T-helper 17 cell (primary cell): ENCODE measurements at places on chromosomes 2 and 18. TPM values are rescaled to one million over a fixed set of nuclear protein-coding genes. Genes with fewer than 3 reads are reported as not detected.

NOL4 gene
- not detected for total RNA-seq

DARS1 gene
- total RNA-seq, result 72.1 TPM

ANKRD62 gene
- not detected for total RNA-seq

SCN1A gene
- not detected for total RNA-seq

NT5C1B gene
- not detected for total RNA-seq

SPDYA gene
- total RNA-seq, result 11.2 TPM

ALPP gene
- total RNA-seq, result 0.29 TPM

TXNL1 gene
- 39.3 TPM for total RNA-seq

UGT1A3 gene
- not detected for total RNA-seq

C2orf15 gene
- 2.7 TPM for total RNA-seq

SCN9A gene
- not detected for total RNA-seq

SLC9A2 gene
- not detected for total RNA-seq

CFAP221 gene
- total RNA-seq, result not detected

- no peaks in the 10 kb centered on the region for H3K27me3 ChIP-seq
- no peak for DNase-seq
- H3K4me3 ChIP-seq, result no peak overlapping the region
- peaks cover 9% of the 10 kb centered on the region for H3K36me3 ChIP-seq
Observed at GRCh38 chr2:9518780-9519179, 36.9 kb downstream of the ADAM17 start.

DNA sequence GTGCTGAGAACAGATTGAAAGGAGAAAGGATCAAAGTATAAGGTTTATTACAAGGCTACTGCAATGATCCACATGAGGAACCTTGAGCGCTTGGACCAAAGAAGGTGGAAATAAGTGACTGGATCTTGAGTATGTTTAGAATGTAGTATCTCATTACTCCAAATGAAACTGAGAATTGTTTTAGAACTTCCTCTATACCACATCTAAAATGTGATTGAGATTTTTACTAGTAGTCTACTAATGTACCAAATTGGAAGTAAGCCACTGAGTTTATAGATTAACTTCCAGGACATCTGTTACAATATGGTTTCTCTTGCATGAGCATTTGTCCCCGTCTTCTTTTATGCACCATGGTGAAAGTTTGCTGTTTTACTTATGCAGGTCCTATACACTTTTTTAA is 300.5 kb downstream of the SUCLG1 start:
- H3K27me3 ChIP-seq, result peaks cover 5% of the 10 kb centered on the region
- H3K27ac ChIP-seq, result no peak overlapping the region
- no peaks in the 10 kb centered on the region for H3K4me1 ChIP-seq
- DNase-seq, result no peak
- H3K36me3 ChIP-seq, result no peaks in the 10 kb centered on the region

GRCh38 chr2:129061069-129061768 is 742.6 kb upstream of the HS6ST1 start:
- H3K36me3 ChIP-seq, result no peaks in the 10 kb centered on the region
- H3K4me1 ChIP-seq, result no peaks in the 10 kb centered on the region
- no peak overlapping the region for H3K27ac ChIP-seq
- H3K27me3 ChIP-seq, result no peaks in the 10 kb centered on the region
- DNase-seq, result no peak

DNA sequence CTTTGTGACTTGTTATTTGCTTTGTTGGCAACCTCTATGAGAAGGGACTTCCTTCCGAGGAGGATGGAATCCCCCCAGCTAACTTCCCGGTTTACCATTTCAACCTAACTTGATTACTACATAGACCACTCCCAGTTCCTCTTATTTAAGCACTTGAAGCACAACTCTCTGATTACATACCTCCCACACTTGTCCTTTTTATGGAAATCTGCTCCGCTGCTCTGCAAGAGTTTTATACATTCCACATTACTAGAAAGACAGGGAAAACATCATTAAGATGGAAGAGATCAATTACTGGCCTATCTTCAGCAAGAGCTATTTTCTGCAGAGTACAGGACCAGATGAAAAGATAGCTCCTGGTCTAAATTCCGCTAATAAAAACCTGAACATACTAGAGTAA is 160.0 kb upstream of the PGAP1 start:
- H3K27ac ChIP-seq, result peak overlapping the region; percentile 27
- DNase-seq, result no peak
- no peak overlapping the region for H3K4me3 ChIP-seq
- peaks cover 16% of the 10 kb centered on the region for H3K4me1 ChIP-seq
- H3K27me3 ChIP-seq, result no peaks in the 10 kb centered on the region

DNA sequence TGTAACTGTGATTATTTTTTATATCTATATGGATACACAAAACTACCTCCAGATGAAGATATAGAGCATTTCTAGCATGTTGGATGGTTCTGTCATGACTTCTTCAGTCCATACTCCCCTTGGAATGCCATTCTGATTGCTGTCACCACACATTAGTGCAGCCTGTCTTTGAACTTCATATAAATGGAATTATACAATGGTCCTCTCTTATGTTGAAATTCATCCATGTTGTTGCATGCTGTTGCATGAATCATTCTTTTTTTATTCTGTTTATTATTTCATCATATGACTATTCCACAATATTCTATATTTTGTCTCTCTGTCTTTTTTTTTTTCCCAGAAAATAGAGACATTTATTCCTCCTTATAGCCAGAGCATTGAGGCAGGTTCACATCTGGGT is 74.1 kb downstream of the OSBPL6 start:
- peaks cover 20% of the 10 kb centered on the region for H3K27me3 ChIP-seq
- no peak for DNase-seq
- no peaks in the 10 kb centered on the region for H3K4me1 ChIP-seq
- H3K36me3 ChIP-seq, result peaks cover 2% of the 10 kb centered on the region
- no peak overlapping the region for H3K27ac ChIP-seq
- H3K4me3 ChIP-seq, result no peak overlapping the region

- H3K27ac ChIP-seq, result peak overlapping the region; percentile 98
- H3K36me3 ChIP-seq, result peaks cover 4% of the 10 kb centered on the region
- no peaks in the 10 kb centered on the region for H3K27me3 ChIP-seq
- H3K4me1 ChIP-seq, result peaks cover 45% of the 10 kb centered on the region
- DNase-seq, result no peak
Observed at GRCh38 chr2:119366161-119366648, 429 bp downstream of the C2orf76 start.

DNA sequence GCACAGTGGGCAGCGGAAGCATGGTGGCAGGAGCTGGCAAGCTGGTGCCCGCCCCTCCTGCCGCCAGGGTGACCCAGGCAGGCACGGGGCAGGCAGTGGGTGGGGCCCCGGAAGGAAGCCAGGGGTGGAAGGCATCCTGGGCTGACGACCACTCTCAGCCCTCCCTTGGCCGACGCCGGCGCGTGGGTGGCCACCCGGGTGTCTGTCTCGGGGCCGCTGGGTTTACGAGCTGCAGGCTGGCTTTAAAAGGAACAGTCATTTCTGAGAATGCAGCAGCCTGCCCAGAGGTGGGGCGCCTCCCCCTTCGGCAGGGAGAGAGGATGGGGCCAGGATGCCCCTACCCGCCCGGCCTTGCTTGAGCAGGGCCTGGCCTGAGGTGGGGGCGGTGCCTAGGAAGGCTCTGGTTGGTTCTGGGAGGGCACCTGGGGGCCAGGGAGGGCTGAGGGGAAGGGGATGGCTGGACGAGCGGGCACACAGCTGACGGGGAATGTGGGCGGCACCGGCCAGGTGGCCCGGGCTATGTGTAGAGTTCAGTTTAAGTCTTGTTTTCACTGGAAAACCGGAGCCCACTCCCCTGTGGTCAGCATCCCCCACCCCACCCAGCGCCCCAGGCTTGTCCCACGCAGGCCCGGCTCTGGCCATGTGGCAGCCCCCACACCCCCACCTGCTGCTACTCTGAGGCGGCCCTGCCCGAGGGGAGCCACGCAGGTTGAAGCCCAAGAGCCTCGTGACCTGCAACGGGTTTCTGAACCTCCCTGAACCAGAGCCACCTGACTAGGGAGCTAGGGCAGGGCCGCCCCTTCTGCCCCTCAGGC is 6.3 kb downstream of the BOK start:
- no peaks in the 10 kb centered on the region for H3K36me3 ChIP-seq
- H3K4me1 ChIP-seq, result no peaks in the 10 kb centered on the region
- peaks cover 15% of the 10 kb centered on the region for H3K27me3 ChIP-seq
- no peak overlapping the region for H3K4me3 ChIP-seq
- no peak for DNase-seq

GRCh38 chr2:46813680-46814079 is 101.9 kb downstream of the MCFD2 start:
- H3K4me1 ChIP-seq, result no peaks in the 10 kb centered on the region
- no peak for DNase-seq
- H3K27ac ChIP-seq, result no peak overlapping the region
- no peak overlapping the region for H3K4me3 ChIP-seq
- H3K36me3 ChIP-seq, result peaks cover 3% of the 10 kb centered on the region

GRCh38 chr2:187422282-187422681 is 25.8 kb downstream of the CALCRL start:
- no peaks in the 10 kb centered on the region for H3K36me3 ChIP-seq
- no peaks in the 10 kb centered on the region for H3K4me1 ChIP-seq
- no peak overlapping the region for H3K4me3 ChIP-seq
- H3K27me3 ChIP-seq, result no peaks in the 10 kb centered on the region
- H3K27ac ChIP-seq, result no peak overlapping the region

GRCh38 chr2:24899361-24899910 is 20.6 kb downstream of the ADCY3 start:
- no peaks in the 10 kb centered on the region for H3K27me3 ChIP-seq
- H3K4me1 ChIP-seq, result peaks cover 7% of the 10 kb centered on the region
- peaks cover 16% of the 10 kb centered on the region for H3K36me3 ChIP-seq
- H3K4me3 ChIP-seq, result no peak overlapping the region
- no peak for DNase-seq

- H3K27ac ChIP-seq, result no peak overlapping the region
- H3K36me3 ChIP-seq, result peaks cover 3% of the 10 kb centered on the region
- peaks cover 2% of the 10 kb centered on the region for H3K4me1 ChIP-seq
Observed at GRCh38 chr18:77464917-77465316, 215.3 kb downstream of the GALR1 start.

- H3K36me3 ChIP-seq, result no peaks in the 10 kb centered on the region
- peaks cover 21% of the 10 kb centered on the region for H3K27me3 ChIP-seq
- no peak overlapping the region for H3K4me3 ChIP-seq
- no peak overlapping the region for H3K27ac ChIP-seq
Observed at GRCh38 chr2:112924360-112924759, 13.4 kb downstream of the IL37 start.

- no peak overlapping the region for H3K27ac ChIP-seq
- no peak overlapping the region for H3K4me3 ChIP-seq
- DNase-seq, result no peak
- no peaks in the 10 kb centered on the region for H3K27me3 ChIP-seq
Observed at GRCh38 chr18:44046376-44046975, 634.2 kb upstream of the SETBP1 start.

GRCh38 chr18:2914185-2914880 is 67.5 kb downstream of the EMILIN2 start:
- H3K4me3 ChIP-seq, result no peak overlapping the region
- no peak overlapping the region for H3K27ac ChIP-seq
- H3K27me3 ChIP-seq, result no peaks in the 10 kb centered on the region
- H3K36me3 ChIP-seq, result no peaks in the 10 kb centered on the region
- no peak for DNase-seq

GRCh38 chr18:13216092-13216582 is 2.4 kb upstream of the LDLRAD4 start:
- peak overlapping the region; percentile 66 for H3K27ac ChIP-seq
- peaks cover 29% of the 10 kb centered on the region for H3K27me3 ChIP-seq
- no peak for DNase-seq
- peaks cover 26% of the 10 kb centered on the region for H3K4me1 ChIP-seq
- H3K36me3 ChIP-seq, result no peaks in the 10 kb centered on the region

DNA sequence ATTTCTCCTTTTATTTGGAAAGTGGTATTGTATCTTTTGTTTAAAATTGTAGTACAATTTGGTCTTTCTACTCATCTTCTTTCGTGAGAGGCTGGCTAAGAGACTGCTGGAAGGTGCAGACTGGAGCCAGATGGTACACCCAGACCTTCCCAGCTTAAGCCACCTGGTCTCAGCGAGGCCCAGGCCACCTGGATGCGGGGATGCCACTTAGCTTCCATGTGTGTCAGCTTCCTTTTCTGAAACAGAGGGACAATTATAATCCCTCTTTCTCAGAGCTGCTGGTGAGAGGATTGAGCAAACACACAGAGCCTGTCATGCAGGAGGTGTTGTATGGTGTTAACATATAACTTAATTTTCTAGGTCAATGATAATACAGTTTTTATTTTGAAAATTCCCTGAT is 17.4 kb downstream of the FARP2 start:
- DNase-seq, result no peak
- no peaks in the 10 kb centered on the region for H3K27me3 ChIP-seq
- H3K36me3 ChIP-seq, result peaks cover 2% of the 10 kb centered on the region
- peak overlapping the region; percentile 6 for H3K27ac ChIP-seq
- no peak overlapping the region for H3K4me3 ChIP-seq
- peaks cover 6% of the 10 kb centered on the region for H3K4me1 ChIP-seq

GRCh38 chr2:65660340-65660739 is 227.9 kb upstream of the SPRED2 start:
- H3K36me3 ChIP-seq, result no peaks in the 10 kb centered on the region
- H3K27me3 ChIP-seq, result peaks cover 64% of the 10 kb centered on the region
- no peak overlapping the region for H3K27ac ChIP-seq
- no peaks in the 10 kb centered on the region for H3K4me1 ChIP-seq
- no peak overlapping the region for H3K4me3 ChIP-seq
- DNase-seq, result no peak

DNA sequence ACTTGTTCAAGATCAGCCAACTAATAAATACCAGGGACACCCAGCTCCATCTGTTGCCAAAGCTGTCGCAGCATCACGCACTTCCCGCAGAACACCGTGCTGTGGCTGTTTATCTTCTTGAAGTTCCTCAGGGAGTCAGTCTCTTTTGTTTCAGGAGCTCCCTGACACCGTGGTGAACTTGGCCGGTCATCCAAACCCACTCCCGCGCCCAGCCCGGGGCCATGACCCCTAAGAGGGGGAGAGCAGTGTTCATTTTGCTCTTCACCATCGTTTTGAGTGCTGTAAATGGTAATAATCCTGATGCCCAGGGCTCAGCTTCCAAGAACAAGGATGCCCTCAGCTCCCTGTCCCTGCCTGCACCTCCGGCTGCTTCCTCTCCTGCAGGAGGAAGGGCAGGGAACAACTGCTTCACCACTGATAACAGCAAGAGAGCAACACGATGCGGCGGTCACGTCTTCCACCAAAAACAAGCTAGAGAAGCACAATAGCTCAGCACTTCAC is 131.4 kb downstream of the SEPTIN10 start:
- peaks cover 3% of the 10 kb centered on the region for H3K36me3 ChIP-seq
- no peak overlapping the region for H3K4me3 ChIP-seq

- no peak overlapping the region for H3K4me3 ChIP-seq
- H3K36me3 ChIP-seq, result no peaks in the 10 kb centered on the region
- H3K27me3 ChIP-seq, result peaks cover 7% of the 10 kb centered on the region
- H3K4me1 ChIP-seq, result no peaks in the 10 kb centered on the region
Observed at GRCh38 chr2:132420816-132421805, 4.5 kb downstream of the GPR39 start.

DNA sequence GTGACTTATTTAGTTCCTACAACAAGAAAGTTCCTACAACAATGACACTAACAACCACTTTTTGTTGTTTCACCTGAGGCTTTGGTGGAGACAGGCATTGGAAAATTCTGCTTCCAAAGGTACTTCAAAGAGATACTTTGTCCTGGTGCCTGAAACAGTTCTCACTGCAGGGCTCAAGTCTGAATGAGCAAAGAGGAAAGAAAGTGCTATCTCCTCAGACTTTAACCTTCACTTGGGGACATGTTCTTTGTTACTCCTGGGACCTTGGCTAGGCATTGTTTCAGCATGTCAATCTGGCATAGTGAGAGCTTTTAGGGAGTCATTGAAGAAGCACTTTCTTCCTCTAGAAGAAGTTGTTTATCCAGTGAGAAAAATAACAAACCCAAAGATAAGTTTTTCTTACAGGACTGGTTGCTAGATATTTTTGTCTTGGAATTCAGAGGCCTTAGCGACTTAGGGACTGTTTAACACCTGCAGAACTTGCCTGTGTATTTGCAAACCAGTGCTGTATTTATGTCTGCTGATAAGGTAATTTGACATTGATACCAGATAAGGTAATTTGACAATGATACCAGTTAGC is 12.2 kb downstream of the MDH1 start:
- no peak for DNase-seq
- peaks cover 12% of the 10 kb centered on the region for H3K36me3 ChIP-seq
- H3K27me3 ChIP-seq, result no peaks in the 10 kb centered on the region
